Stimulated activated CD8-positive, alpha-beta memory T cell treated with anti-CD3 and anti-CD28 coated beads, Interleukin-4, amount 100 ng/mL, for 1 hour (primary cell): ENCODE measurements at places on chromosomes 11 and 22.

- no peak for DNase-seq
Measured at GRCh38 chr22:16967453-16968217, 40.4 kb downstream of the GAB4 start.

- no peak for DNase-seq
Measured at GRCh38 chr11:59223611-59224010, 10.9 kb upstream of the MPEG1 start.

DNA sequence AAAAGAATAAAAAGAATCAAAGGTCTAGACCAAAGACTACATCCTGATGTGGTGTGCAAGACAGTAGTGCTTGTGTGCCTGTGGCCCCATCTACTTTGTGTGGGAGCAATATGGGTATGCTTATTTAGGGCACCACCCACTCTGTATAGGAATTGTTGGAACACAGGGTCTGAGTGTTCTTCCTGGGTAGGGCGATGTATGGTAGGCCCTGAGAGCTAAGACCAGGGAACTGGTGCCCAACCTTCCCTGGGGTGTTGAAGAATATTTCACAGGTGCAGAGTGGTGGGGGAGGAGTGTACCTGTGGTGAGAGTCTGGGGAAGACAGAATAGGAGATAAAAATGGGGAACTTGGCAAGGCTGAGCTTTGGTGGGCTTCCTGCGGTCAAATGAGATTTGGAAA is 41.9 kb downstream of the MICAL2 start:
- no peak for DNase-seq

- no peak for DNase-seq
Measured at GRCh38 chr11:67111261-67111660, 7.8 kb upstream of the KDM2A start.

- no peak for DNase-seq
Measured at GRCh38 chr11:22441831-22442230, 103.7 kb downstream of the SLC17A6 start.

DNA sequence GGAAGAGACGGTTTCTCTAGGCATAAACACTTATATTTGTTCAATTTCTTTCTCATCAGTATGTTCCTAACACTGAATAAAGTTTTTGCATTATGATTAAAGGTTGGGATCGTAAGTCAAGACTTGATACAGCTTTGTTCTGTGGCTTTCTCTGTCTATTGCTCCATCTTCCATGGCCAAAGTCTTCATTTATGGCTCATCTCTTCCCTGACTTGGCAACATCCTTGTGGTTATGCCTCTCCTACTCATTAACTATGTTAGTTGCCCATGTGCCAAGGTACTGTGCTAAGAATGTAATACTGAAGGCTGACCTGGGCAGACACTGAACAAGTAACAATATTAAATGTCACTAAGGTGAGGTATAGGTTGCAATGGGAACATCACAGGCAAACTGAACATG is 1.6 kb upstream of the ACCSL start:
- no peak for DNase-seq

GRCh38 chr11:28072321-28072720 is 35.6 kb downstream of the KIF18A start:
- no peak for DNase-seq

GRCh38 chr11:657691-658126 is 20.6 kb downstream of the DRD4 start:
- no peak for DNase-seq

DNA sequence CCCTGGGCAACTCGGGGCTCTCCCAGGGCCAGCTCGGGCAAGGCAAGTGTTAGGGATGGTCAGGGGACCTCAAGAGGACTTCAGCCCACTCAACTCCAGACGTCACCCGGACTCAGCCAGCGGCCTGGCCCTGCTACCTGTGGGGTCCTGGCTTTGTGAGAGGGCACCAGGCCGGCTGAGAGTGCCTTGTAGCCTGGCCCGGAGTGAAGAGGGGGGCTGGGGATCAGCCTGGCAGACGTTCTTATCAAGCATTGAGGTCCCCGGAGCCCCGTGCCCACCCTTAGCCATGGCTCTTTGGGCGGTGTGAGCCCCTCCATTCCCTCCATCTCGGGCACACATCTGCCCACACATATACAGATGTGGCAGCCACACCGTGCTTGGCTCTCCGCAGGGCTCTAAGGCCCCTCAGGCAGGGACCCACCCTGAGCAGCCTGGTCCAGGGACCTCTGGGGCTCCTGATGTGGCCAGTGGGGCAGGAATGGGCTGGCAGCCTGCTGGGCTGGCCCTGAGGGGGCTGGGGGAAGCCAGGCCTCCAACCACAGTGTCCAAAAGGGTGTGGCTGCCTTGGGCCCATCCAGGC is 15.3 kb downstream of the LSP1 start:
- no peak for DNase-seq

DNA sequence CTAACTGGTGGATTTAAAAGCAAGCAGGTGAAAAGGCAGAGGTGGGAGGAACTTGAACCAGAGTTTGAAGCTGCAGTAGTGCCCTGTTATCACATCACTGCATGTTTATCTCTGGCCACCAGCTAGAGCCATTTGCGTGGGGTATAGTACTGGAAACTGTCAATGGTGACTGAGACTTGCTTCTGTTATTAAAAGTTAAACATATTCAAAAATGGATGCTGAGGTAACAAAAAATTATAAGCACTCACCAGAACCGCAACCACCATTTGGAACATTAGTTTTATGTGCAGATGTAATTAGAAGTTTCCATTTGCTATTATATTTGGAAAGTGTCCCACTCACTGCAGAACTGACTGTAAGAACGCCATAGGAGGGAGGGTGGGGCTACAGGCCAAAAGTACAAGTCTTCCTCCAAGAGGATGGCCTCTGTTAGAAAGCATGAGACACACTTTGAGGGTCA is 1.2 kb upstream of the CD59 start:
- DNase-seq, result no peak
